ENCODE measurements at places on chromosomes 11 and 22.

DNA sequence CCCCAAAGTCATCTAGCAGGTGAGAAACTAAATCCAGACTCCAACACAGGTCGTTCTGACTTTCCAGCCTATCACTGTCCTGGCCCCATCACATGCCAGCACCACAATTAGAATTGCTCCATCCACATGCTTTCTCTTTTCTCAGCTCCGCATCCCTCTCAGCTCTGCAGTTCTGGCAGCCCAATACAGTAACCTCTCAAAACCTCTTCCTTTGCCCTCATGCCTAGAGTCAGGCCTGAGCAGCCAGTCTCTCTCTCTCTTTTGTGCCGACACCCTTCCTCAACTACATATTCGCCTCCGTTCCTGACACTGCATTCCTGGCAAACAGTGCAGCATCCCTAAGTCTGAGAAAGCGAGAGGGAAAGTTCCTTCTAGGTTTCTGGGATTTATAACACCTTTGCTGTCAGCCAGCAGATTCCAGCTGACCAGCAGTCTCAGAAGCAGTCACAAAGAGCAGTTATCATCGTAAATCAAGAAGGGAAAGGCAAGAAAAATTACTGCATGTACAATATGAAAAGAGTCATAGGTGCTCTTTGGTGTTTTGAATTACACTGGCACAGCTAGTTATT is 258.0 kb downstream of the FAT3 start:
- DNase-seq: no peak

- DNase-seq: no peak
Observed at GRCh38 chr11:109362059-109362458, 59.9 kb upstream of the C11orf87 start.

GRCh38 chr11:21774212-21774611 is 418.7 kb upstream of the ANO5 start:
- no peak for DNase-seq

- no peak for DNase-seq
Observed at GRCh38 chr11:102921587-102922220, 33.8 kb downstream of the MMP13 start.

GRCh38 chr22:20652130-20652529 is 121.8 kb upstream of the SERPIND1 start:
- no peak for DNase-seq

Data from foreskin keratinocyte (primary cell).